ENCODE measurements at places on chromosomes 2 and 18.

DNA sequence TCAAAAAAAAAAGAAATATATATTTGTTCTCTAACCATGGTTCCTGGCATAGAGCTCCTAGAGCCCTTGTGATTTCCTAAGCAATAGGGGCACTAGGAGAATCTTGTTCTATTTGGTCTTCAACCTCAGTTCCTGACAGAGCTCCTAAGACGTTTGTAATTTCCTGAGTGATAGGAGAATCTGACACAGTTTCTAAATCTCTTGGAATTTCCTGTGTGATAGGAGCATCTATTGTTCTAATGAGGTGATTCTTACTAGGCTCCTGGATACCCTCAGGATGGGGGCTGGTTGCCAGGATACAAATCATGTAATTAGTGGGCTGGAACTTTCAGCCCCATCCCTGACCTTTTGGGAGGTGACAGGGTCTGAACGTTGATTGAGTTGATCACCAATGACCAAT, 245.8 kb downstream of the ZEB2 start:
- DNase-seq = no peak

DNA sequence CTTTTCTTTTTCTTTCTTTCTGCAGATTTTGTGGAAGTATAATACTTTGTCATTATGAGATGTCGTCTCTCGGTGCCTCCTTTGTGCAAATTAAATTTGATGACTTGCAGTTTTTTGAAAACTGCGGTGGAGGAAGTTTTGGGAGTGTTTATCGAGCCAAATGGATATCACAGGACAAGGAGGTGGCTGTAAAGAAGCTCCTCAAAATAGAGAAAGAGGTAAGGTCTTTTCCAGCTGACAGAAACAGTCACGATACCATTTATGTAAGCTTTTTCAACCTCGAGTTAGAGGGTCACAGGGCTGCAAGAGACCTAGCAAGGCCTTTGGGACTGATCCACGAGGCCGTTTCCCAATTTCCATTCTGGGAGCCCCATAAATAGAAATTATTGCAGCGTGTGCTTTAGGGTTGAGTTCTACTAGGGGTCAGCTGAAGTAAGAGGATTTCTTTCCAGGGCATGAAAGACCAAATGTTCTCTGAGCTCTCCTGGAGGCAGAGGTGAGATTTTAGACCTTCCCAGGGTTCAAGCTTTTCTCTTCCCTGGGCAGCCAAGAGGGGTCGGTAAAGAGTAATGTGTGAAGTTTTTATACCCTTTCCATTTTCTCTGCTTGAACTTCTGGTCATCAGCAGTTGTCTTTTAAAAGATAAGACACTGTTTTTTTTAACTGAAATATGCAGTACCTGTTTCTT, 15.5 kb downstream of the MAP3K20 start:
- DNase-seq = no peak

DNA sequence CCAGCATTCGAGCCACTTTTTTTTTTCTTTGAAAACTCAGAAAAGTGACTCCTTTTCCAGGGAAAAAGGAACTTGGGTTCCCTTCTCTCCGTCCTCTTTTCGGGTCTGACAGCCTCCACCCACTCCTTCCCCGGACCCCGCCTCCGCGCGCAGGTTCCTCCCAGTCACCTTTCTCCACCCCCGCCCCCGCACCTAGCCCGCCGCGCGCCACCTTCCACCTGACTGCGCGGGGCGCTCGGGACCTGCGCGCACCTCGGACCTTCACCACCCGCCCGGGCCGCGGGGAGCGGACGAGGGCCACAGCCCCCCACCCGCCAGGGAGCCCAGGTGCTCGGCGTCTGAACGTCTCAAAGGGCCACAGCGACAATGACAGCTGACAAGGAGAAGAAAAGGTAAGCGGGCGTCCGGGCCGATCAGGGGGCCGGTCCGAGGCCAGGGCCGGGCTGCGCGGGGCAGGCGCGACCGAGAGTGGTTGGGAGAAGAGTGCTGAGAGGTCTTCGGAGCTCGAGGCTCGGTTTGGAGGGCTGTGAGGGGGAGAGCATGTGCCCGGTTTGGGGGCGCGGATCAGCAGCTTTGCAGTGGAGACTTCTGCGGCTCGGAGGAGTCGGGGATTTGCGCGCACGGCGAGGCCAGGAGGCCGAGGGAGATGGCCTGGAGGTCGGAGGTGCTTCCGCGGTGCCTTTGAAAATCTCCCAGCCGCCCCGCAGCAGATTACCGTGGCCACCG, 502 bp downstream of the EPAS1 start:
- no peak for DNase-seq

GRCh38 chr2:44836174-44836573, 105.3 kb upstream of the SIX3 start:
- no peak for DNase-seq

GRCh38 chr18:62976227-62976626, 260.9 kb downstream of the PHLPP1 start:
- DNase-seq = no peak

- no peak for DNase-seq
Measured at GRCh38 chr2:108605947-108606346, 71.7 kb downstream of the LIMS1 start.

DNA sequence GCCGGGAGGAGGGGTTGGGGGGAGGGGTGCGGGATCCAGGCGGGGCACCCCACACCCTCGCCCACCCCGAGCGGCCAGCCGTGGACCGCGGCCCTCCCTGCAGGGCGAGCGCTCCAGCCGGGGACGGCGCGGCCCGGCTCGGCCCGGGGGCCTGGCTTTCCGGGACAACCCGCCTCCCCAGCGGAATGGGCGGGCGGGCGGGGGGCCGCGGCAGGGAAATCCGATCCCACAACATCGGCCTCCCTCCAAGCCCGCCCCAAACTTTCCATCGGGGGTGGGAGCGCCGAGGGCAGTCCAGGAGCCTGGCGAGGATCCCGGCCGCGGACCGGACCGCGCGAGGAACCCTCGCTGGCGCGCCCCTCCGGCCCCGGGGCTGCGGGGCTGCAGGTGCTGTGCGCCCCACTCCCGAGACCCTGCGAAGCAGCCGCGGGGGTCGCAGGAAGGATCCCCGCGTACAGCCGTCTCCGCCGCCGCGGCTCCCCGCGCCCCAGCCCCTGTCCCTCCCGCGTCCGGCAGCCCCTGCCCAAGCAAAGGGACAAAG, 529 bp downstream of the SEMA4C start:
- DNase-seq = no peak

- no peak for DNase-seq
Measured at GRCh38 chr2:151808258-151809072, 19.8 kb downstream of the ARL5A start.

GRCh38 chr2:217742841-217743240, 260.0 kb downstream of the TNS1 start:
- no peak for DNase-seq

DNA sequence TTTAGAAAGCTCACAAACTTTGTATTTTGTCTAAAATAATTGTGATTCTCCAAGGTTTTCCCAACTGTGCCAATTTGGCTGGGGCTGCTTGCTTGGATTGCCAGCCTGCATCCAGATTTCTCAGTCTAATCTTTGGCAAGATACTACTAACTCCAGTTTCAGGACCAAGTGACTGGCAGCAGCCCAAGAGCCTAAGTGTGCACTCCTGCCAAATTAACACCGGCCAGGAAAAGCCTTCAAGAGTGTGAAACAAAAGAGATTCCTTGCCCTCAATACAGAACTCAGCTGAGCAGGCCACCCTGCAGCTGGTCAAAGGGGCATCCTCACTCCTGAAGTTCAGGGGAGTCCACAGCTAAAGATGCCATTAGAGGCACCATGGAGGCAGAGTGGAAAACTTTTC, 589.0 kb upstream of the ACVR2A start:
- no peak for DNase-seq

GRCh38 chr2:46125798-46126197, 171.4 kb upstream of the EPAS1 start:
- peak; percentile 54 for DNase-seq

GRCh38 chr2:39008665-39009064, 112.2 kb downstream of the SOS1 start:
- no peak for DNase-seq

GRCh38 chr2:69163109-69163508, 150.1 kb downstream of the ANTXR1 start:
- DNase-seq = no peak

- DNase-seq = no peak
Measured at GRCh38 chr2:88739985-88740600, 48.6 kb downstream of the RPIA start.

GRCh38 chr18:79935098-79935480, 16.4 kb downstream of the SLC66A2 start:
- no peak for DNase-seq

DNA sequence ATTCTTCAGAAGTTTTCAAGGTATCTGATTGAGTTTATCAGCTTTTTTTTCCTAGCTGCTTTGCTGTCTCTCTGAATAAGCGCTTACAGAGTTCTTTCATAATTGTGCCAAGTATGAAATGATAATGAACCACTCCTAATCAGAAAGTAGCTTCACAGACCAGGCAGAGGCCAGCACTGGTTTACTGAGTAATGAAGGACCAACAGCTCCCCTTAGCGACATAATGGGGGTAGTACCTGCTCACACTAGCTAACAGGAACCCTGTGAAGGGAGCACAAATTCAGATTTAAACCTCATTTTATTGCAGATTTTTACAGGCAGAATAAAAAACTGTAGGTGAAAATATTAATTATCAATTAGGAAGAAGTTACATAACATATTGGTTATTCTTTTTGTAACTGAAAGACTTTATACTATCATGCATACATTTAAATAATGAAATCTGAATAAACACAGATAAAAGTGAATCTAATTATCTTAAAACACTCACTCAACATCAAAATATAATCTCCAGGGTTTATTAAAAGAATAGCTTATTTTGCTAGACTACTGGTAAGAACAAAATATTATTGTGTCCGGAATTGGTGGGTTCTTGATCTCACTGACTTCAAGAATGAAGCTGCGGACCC, 53.7 kb upstream of the LRRC30 start:
- DNase-seq = no peak

- no peak for DNase-seq
Measured at GRCh38 chr2:227029426-227030105, 134.4 kb downstream of the COL4A4 start.

DNA sequence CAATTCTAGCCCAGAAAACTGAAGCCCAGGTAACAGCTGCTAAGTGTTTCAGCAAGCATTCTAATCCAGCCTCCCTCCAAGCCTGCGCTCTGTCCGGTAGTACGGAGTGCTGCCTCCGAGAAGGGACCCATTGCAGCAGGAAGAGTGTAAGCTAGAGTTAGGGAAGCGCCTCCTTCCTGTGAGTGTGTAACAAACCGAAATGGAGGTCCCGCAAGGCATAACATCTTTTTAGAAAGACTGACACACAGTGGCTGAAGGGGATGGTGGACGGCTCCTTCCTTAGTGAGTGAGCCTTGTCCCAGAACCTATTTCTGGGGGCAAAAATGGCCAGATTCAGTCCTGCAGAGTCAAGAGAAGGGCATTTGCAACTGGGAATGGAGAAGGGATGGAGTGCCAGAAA, 12.2 kb downstream of the PKDCC start:
- DNase-seq = no peak

DNA sequence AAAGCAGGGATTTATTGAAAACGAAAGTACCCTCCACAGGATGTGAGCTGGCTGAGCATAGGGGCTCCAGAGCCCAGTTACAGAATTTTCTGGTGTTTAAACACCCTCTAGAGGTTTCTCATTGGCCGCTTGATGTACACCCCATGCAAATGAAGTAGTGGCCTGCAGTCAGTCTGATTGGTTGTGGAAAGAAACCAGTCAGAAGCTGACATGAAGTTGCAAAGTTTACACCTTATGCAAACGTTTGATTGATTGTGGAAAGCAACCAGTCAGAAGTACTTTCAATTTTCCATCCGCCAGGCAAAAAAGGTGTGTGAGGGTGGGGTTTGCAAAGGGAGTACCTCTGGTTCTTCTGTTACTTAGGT, 62.3 kb downstream of the VWA3B start:
- no peak for DNase-seq

GRCh38 chr2:26615860-26616705, 25.1 kb downstream of the CIB4 start:
- no peak for DNase-seq

DNA sequence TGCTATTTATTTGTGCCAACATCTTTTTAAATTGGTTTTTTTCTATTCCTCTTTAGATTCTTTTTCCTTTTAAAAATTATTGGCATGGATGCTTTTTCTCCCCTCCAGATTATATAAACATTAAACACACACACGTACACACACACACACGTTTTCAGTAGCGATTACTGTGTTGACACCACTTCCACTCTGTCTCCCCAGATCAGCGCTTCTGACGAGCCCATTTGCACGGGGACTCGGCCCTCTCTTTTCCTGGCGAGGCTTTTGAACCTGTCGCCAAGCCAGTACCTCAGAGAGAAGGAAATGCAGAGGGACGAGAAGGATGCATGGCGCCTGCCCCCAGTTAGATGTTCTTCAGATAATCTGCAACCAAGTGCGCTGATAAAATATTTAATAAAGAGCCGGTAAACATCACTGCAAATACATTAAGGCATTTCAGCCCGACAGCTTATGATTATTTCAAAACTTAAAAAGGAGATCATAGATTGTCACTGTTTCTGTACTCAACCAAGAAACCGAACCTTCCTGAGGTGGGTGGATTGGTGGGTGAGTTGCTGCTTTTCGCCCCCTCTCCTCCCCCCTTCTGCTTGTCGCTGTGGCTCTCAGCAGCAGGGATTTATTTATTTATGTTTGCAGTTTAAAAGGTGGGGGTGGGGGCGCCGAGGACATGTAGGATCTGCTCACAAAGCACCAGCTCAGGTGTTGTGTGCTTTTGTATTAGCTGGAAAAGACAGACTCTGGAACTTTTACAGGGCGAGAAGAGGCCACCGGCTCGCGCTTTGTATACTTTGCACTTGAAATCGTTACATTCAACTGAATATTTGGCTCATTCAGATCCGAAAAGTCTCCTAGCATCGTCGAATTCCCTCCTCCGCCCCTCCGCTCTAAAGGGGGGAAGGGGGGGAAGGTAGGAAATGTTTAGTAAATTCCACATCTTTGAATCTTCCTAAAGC, 787 bp upstream of the TBR1 start:
- DNase-seq = no peak

DNA sequence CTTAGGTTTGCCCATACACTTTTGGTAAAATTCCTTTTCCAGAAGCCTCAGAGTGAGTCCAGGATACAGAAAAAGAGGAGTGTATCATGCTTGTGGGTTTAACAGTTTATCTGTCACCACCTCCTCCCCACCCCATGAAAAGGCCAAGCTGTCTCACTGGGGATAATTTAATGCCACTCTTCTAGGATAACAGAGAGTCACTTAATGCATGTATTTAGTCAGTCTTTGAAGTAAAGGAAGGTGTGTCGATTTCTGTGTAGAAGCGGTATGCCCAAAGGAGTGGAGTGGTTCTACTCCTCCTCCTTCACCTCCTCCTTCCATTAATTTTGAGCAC, 116.4 kb downstream of the QPCT start:
- DNase-seq = no peak

DNA sequence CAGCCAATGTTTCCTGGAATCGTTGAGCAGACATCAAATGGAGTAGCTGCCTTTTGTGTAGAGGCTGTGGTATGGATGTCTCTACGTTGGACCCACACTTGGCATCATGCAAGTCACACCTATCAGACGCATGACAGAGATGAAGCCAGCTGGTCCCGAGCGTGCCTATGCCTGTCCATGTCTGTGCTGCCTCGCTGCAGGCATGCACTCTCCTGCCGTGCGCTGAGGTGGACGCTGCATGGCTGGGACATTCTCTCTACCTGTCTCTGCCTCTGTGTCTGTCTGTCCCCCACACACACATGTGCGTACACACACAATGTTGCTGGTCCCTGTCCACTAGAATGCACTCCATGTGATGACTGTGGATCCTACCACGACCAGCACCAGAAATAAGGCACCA, 514.2 kb upstream of the MYT1L start:
- DNase-seq = no peak

- no peak for DNase-seq
Measured at GRCh38 chr2:237996021-237996593, 29.3 kb downstream of the UBE2F start.

GRCh38 chr2:221741496-221742211, 169.6 kb upstream of the EPHA4 start:
- DNase-seq = no peak

Measured in NCI-H524 treated with DMSO at 0.1 percent for 48 hours (cell line).